Activated CD8-positive, alpha-beta memory T cell treated with anti-CD3 and anti-CD28 coated beads, Interleukin-2, amount 50 U/mL, for 48 hours (primary cell): ENCODE measurements at places on chromosomes 2 and 18.
A peak's percentile ranks its signal among the peaks of the same experiment; 100 is the strongest.

GRCh38 chr2:8067784-8068336 is 614.0 kb upstream of the ID2 start:
- DNase-seq = no peak

GRCh38 chr18:50836521-50836957 is 16.7 kb upstream of the MRO start:
- DNase-seq = no peak

DNA sequence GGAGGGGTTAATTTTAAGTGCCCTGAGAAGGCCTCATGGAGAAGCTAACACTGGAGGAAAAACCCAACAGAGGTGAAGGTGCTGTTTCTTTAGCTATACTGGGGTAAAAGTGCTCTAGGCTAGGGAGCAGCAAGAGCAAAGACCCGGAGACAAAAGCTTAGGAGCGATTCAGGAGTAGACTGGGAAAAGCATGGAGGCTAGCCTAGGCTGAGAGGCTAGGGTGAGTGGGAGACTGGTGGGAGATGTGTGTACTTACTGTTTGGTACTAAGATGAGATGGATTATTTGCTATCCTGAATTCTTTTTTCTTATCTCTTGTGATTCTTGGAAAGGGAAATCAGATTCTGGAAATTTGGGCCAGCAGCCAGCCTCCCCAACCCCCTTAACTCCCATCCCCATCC is 2.0 kb downstream of the GIGYF2 start:
- DNase-seq = no peak

DNA sequence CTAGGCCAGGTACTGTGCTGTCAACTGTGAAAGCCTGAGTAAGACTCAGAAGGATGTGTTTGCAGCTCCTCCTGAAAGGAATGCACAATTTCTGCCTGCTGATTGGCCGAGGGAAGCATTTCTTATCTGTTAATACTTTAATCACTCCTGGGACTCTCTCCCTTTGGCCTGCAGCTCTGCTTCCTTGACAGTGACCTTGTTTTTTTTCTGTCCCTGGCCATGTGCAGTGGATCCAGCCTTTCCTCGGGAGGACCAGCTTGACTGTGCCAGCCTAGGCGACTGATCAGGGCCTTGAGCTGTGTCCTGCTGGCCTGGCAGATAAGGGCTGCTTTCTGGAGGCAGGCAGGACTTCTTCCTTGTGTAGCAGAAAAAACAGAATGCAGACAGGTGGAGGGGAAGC is 10.0 kb downstream of the RNF144A start:
- DNase-seq = peak; percentile 37

DNA sequence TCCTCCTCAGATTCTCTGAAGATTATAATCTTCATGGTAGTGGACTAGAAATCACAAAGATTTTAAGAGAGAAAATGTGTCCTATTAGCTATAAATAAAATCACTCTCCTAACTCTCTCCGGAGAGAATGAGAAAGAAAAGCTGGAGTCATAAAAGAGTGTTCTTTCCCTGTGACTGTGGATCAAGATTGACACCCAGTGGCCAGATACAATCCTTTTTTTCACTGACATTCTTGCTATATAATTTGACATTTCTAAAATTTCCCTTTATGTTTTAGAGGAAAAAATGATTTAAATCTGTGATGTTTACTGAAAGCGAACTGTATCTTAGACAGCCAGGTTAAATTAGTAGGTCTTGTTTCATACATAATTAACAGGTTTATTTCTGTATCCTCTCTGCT is 35.4 kb upstream of the LRP2 start:
- DNase-seq = no peak

GRCh38 chr2:175140332-175140731 is 27.7 kb downstream of the ATF2 start:
- no peak for DNase-seq

DNA sequence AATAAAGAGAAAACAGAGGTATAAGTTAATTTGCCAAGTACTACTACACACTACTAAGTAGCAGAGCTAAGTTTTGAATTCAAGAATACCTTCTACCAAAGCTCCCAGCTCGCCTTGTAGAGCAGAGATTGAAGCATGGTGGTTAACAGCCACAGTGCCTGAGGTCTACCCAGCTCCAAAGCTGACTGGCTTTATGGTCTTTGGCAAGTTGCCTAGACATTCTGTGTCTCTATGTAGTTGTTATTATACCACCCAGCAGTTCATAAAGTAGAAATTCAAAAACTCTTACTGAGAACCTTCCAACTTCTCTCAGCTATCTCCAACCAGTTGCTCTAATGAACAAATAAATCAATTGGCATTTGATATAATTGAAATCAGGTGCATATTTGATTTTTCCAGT is 87.8 kb downstream of the PDE11A start:
- no peak for DNase-seq

GRCh38 chr18:65608471-65608870 is 142.3 kb upstream of the CDH7 start:
- no peak for DNase-seq

DNA sequence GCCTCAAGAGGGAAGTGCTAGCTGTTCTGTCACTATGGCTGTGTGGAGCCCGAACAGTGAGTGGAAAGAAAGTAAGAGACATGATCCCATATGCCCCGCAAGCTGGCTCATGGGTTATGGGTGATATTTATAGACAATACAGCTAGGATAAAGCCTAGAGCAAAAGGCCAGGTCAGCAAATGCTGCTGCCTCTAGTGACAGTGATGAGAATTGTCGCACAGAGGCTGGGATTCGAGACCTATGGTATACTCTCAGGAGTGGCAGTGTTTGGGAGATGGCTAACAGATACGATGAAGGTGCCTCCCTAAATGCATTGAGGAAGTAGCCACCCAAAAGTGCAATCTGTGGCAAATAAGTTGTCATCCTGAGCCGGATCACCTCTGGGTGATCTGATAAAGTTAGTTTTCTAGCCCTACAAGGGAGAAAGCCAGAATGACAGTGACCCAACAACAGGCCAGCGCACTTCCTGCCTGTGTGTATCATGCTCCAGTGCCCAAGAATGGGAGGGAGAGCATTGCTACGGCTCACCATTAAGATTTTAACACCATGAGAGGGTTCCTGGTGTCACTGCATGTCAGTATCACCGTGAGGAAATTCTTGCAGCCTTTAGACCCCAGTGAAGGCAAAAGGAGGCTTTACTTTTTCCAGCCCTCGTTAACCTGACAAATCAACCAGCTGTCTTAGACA is 92.2 kb upstream of the TGFA start:
- no peak for DNase-seq

DNA sequence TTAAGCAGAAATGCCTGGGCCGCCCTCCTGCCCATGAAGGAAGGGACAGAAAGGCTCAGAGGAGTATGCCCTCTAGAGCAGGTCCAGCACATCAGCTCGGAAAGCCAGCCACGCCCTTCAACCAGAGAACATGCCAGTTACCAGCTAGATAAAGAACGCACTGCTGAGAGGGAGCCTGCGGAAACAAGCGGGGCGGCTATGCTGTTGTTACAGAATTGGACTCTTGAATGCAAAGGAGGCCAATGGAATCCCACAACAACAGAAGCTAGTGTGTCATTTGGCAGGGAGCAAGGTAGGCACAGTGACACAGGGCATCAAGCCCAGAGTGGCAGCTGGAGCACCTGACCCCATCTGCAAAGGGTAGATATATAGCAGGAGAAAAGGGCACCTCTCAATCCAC is 242.9 kb upstream of the ID2 start:
- no peak for DNase-seq

DNA sequence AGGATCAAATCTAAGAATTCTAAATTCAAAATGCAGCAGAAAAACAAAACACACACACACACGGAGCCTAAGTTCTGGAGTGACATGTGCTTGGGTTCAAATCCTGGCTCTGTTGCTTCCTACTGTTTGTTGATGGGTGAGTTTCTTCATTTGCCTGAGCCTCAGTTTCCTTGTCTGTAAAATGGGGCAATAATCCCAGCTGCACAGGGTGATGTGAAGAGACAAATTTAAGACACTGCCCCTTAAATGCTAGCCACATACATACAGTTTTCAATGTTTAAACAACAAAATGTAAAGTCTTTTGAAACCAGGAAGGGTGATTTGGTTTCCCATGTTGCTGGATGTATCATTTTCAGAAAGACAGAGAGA is 943 bp upstream of the GPR17 start:
- DNase-seq = no peak

DNA sequence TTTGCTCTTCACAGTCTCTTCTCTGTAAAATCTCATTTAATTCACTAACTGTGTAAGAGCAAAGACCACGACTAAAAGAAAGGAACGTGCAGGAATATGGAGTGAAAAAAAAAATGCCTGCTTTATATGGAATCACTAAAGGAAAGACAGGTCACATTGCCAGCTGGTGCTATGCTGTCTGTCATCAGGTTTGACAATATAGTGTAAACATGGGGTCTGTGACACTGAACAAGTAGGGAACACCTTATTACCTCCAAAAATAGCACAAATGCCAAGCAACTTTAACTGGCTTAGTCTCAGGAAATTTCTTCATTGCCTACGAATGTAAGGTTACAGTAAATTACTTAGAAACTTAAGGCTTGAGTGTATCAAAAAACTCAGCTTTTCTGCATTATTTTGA is 364.5 kb upstream of the LINC00305 start:
- no peak for DNase-seq

DNA sequence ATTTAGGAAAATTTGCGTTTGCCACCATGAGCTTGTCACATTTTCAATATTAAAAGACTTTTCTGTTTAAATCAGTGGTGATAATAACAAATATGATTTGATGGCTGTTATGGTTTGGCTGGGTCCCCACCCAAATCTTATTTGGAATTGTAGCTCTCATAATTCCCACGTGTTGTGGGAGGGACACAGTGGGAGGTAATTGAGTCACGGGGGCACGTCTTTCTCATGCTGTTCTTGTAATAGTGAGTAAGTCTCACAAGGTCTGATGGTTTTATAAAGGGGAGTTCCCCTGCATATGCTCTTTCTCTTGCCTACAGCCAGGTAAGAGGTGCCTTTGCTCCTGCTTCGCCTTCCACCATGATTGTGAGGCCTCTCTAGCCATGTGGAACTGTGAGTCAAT is 83.4 kb upstream of the RGPD4 start:
- no peak for DNase-seq

- no peak for DNase-seq
These were observed 90.8 kb downstream of the MIB1 start for GRCh38 chr18:21831413-21831831.

DNA sequence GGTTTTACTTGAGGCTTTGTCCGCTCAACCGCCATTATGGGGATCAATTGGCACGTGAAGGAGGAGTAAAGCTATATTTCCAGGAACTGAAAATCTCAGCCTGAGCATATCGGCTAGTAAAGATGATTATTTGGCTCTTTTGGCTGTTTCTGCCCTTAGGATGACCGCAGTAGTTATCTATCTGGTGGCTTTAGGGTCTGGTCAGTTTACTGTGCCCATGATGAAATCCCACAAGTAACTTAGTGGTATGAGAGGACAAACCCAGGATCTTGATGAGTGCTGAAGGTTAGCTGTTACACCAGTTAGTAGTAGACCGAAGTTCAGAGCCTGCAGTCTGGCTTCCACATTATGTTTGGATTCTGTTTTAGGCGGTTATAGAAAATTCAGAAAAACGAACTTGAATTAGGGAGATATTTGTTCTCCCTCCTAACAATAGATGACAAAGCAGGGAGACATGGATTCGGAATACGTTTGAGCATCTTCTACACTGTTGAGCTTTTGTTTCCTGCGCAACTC is 1.2 kb downstream of the MAT2A start:
- no peak for DNase-seq

GRCh38 chr2:196136151-196136550 is 35.2 kb downstream of the STK17B start:
- no peak for DNase-seq

- DNase-seq = no peak
These were observed 72.4 kb upstream of the HS6ST1 start for GRCh38 chr2:128390991-128391630.

GRCh38 chr2:105244451-105244850 is 2.9 kb downstream of the GPR45 start:
- no peak for DNase-seq

- no peak for DNase-seq
These were observed 33.3 kb upstream of the NCK2 start for GRCh38 chr2:105711394-105711793.

GRCh38 chr2:11074246-11074820 is 80.9 kb upstream of the SLC66A3 start:
- no peak for DNase-seq

- DNase-seq = no peak
These were observed 74.8 kb upstream of the ST6GAL2 start for GRCh38 chr2:106960683-106961161.

DNA sequence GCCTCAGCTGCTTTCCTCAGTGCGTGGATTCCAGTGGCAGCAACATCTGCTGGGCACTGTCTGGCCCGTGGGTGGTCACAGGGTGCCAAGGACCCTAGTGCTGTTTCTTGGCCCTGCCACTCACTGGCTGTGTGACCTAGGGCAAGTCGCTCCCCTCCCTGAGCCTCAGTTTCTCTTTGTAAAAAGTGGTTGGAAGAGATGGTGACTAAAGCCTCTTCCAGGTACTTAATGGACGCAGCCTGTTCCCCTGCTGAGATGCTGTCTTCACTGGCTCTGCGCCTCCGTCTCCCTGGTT is 42.2 kb downstream of the ATOH8 start:
- DNase-seq = no peak

DNA sequence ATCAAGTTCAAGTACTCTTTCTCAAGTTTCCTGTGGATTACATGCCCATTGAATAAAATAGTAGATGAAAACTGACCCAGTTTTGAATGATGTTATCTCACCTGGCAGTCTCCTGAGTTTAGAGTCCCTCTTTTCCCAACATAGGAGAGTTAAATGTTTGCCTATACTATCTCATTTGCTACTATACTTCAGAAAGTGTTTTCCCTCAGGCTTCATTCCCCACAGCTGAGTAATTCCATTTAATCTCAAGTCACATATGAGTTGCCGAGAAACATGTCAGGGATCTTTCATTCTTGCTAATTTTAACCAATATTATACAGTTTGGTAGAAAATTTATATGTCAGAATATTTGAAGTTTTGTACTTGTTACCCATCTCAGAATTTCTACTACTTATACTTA is 150.4 kb upstream of the CDH19 start:
- DNase-seq = no peak

DNA sequence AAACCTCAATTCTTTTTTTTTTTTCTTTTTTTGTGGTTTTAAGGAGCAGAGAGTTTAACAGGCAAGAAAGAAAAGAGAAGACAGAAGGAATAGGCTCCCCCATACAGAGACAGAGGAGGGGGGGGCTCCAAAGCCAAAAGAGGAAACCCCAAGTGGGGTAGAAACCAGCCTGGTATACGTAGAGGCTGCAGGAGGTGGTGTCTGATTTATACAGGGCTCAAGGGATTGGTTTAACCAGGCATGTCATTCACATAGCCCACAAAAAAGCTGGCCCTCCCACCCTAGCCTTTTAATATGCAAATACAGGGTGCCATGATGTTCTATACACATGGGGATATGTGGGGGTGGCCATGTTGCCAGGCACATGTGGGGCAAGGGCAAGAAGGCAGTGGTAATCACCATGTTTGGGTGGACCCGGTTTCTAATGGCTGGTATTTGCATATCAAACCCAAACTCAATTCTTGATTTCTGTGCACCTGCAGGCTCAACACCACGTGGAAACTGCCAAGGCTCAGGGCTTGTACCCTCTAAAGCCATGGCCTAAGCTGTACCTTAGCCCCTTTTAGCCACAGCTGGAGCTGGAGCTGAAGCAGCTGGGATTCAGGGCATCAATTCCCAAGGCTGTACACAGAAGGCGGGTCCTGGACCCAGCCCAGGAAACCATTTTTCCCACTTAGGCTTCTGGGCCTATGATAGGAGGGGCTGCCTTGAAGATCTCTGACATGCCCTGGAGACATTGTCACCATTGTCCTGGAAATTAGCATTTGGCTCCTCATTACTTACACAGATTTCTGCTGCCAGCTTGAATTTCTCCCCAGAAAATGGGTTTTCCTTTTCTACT is 170.3 kb downstream of the MAIP1 start:
- no peak for DNase-seq
